CD4-positive, alpha-beta T cell (primary cell): ENCODE measurements at places on chromosomes 2 and 18.

DNA sequence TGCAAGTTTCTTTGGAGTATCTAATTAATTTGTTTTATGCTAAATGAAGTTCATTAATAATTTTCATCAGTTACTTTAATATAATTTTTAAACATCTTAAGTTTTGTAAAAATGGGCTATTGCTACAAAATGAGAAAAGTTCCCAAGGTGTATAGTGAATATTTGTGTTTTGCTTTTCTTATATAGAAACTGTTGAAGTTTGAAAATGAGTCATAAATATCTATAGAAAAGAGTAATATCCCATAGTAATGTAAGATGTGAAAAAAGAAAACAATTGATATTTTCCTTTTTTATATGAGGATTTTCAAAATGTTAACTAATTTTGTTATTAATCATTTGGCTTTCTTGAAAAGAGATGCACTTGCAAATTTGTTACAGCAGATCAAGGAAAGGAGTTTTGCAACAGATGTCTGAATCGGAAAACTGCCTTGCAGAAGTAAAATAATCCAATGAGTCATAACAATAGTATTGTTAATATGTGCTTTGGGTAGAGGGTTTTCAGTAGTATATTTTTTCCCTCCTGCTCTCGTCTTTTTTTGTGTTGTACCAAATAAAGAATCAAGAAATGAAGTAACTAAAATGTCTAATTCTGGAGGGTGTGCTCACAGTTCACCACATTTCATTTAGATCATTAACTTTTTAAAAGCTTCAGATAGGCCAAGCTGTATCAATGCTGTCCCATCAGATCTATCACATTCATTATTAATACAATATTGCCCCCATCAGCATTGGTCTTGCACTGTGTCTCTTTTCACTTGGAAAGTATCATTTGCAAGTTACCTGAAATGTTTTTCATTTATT lies 15.5 kb downstream of the DUSP19 start:
- DNase-seq, result peak; percentile 14

DNA sequence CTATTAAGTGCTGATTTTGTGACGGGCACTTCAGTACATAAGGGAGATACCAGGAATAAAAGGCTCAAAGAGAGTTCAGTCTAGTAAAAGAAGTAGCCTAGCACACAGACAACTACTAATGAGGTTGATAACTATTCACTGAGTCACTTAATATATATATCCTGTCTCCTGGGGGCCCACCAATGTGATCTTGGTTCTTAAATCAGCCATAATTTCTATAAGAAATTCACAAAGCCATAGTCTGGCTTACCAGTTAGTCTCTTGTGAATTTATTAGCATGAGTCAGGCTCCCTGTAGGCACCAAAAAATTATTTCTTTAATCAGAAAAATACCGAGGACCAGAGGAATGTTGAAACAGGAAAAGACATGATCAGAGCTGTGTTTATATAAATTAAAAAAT lies 10.4 kb downstream of the KCNE4 start:
- no peak for DNase-seq

- DNase-seq, result no peak
Observed at GRCh38 chr18:37156330-37156942, 327.5 kb downstream of the KIAA1328 start.

GRCh38 chr2:108390340-108390739 lies 12.6 kb downstream of the SULT1C4 start:
- no peak for DNase-seq

DNA sequence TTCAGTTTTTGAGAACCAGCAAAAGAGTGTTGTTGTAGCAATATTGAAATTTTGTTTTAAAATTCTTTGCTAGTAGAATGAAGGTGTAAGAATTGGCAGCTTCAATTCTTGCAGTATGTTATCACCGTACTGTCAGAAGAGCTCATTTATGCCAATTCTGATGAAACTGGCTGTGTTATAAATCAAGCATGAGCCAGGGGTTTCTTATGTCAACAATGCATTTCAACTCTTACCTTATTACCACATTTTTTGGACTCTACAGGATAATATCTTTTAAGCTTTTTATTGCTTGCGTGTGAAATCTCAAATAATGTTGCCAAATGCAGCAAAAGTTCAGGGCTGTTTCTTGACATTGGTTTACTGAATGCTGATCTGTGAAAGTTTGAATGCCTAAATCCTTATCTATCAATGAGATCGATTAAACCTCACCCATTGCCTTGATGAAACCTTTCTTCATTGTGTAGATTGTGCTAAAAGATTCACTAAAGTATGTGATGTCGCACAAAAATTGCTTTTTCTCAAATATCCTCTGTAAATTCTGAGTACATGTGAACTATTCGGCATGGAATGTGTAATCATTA lies 1389.3 kb upstream of the ZEB2 start:
- DNase-seq, result no peak

DNA sequence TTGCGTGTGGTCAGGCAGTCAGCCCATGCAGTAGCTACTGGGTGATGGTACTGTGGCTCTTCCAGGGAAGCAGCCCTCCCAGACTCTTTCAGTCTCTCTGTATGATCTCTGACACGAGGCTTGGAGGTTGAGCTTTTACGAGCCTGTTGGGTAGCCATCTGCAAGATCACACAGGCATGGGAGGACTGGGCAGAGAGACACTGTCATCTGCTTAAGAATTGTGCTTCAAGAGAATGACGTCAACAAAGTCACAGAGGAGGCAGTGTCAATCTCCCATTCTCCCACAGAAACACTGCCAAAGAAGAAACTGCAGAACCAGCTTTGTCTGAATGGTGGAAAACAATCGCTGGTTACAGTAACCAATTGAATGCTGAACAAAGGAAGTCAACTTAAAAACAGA lies 78.4 kb upstream of the MC2R start:
- no peak for DNase-seq
